ENCODE measurements at places on chromosomes 2 and 18. TPM values are rescaled to one million over a fixed set of nuclear protein-coding genes. Genes with fewer than 3 reads are reported as not detected.

DAW1 gene
- 0.44 TPM for total RNA-seq

SERPINB3 gene
- total RNA-seq, result not detected

CXCR1 gene
- 0.33 TPM for total RNA-seq

KLHL41 gene
- total RNA-seq, result 209 TPM

REG3A gene
- total RNA-seq, result not detected

DNAJC5G gene
- not detected for total RNA-seq

HPCAL1 gene
- total RNA-seq, result 25.2 TPM

AQP12A gene
- total RNA-seq, result not detected

GPBAR1 gene
- total RNA-seq, result not detected

DCC gene
- total RNA-seq, result 10.0 TPM

C18orf63 gene
- total RNA-seq, result not detected

SERPINB12 gene
- total RNA-seq, result not detected

GTF2A1L gene
- 17.0 TPM for total RNA-seq

ZNF407 gene
- 45.9 TPM for total RNA-seq

Measured in camera-type eye (tissue), 1 donor.